Skin of body (tissue), 3 donors: ENCODE measurements at places on chromosomes 7 and 10.

- no peak for DNase-seq
Measured at GRCh38 chr7:140512317-140513000, 33.2 kb upstream of the MKRN1 start.

GRCh38 chr10:80185578-80186299 lies 19.6 kb downstream of the ANXA11 start:
- no peak for DNase-seq

DNA sequence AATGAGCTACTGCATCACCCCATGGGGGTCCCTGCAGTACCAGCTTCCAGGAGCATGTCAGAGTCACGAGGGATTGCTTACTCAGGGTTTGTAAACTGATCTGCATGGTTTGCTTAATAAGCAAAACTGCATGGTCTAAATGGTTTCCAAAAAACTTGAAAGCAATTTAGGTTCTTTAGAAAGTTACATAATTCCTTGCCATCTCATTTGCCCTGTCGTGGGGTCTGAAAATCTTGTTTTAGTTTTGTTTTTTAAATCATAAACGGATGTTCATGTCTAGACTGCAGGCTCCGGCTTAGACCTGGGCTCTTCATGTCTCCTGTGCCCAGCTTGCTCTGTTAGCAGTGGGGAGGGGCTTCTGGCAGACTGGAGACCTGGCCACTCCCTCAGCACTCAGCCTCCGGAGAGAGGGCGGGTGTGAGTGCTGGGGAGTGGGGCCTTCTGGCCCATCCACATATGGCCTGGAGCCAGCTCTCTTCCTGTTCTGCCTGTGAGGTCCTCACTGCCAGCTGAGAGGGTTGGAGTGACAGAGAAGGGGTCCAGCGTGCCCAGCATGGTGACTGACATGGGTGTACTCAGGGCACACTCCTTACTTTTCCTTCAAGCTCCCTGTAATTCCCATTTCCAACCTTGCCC lies 17.5 kb downstream of the PRF1 start:
- peak; percentile 60 for DNase-seq

- DNase-seq, result no peak
Measured at GRCh38 chr10:122248356-122249302, 22.5 kb upstream of the BTBD16 start.

GRCh38 chr10:94194256-94194655 lies 168.5 kb downstream of the NOC3L start:
- no peak for DNase-seq

DNA sequence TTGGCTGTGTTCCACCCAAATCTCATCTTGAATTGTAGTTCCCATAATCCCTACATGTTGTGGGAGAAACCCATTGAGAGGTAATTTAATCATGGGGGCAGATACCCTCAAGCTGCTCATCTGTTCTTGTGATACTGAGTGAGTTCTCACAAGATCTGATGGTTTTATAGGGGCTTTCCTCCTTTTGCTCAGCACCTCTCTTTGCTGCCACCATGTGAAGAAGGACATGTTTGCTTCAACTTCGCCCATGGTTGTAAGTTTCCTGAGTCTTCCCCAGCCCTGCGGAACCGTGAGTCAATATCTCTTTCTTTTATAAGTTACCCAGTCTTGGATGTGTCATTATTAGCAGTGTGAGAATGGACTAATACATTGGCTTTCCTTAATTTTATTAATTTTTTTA lies 527.8 kb downstream of the MDFIC start:
- DNase-seq, result no peak

- peak; percentile 43 for DNase-seq
Measured at GRCh38 chr10:44386546-44387052, 1.7 kb upstream of the CXCL12 start.

DNA sequence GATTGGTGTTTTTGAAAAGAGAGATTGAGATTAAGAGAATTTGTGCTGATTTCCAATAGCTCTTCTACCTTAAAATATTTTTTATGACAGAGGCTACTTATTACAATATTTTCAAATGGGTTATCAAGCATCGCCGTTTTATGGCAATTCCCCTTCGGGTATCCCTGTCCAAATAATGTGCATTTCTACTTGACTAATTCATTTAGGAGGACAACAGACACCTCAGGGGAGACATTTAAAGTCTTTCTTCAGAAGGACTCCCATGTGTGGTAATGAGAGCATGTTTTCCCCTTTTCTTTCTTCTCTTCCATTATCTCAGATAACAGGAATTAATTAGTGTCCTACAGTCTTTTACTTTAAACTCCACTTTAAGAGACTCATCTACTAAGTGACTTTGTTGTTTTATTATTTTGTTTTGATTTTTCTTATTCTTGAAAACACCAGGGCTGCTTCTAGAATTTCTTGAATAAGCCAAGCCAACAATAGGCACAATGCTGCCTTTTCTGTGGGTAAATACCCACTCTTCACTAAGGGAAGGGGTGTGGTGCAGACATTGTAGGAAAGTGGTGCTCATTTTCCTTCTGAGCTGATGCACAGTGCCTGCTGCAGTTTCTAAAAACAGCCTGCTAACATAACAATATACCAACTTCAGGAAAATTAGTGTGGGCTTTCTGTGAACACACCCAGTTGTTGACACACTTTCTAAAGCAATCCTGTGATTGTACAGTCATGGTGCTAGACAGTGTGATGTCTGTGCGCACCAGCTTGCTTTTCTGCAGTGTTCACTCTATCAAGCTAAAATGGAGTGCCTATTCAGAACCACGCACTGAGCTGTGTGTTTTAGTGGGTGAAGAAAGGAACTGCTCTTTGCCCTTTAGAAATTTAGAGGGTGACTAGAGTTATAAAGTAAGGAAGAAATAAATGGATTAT lies 597.7 kb downstream of the NRG3 start:
- no peak for DNase-seq

- DNase-seq, result peak; percentile 3
Measured at GRCh38 chr7:54932818-54933543, 85.8 kb upstream of the EGFR start.

- no peak for DNase-seq
Measured at GRCh38 chr10:131788386-131788785, 112.4 kb upstream of the PPP2R2D start.

DNA sequence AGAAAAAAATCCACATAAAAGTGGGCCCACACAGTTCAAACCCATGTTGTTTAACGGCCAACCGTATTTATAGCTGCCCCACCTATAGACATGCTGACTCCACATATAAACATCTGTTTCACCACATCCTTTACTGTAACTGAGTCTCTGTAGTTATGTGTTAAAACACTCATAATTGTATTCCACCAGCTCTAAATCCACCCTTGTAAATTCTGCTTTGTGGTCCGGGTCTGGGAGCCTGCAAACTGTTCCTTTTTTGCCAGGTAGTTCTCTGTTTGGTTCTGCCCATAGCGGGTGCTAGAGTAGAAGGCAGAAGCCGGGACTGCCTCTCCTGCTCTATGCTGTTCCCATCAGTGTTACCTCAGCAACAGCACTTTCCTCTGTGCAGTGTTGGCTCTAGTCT lies 20.2 kb upstream of the FHIP2A start:
- DNase-seq, result no peak

DNA sequence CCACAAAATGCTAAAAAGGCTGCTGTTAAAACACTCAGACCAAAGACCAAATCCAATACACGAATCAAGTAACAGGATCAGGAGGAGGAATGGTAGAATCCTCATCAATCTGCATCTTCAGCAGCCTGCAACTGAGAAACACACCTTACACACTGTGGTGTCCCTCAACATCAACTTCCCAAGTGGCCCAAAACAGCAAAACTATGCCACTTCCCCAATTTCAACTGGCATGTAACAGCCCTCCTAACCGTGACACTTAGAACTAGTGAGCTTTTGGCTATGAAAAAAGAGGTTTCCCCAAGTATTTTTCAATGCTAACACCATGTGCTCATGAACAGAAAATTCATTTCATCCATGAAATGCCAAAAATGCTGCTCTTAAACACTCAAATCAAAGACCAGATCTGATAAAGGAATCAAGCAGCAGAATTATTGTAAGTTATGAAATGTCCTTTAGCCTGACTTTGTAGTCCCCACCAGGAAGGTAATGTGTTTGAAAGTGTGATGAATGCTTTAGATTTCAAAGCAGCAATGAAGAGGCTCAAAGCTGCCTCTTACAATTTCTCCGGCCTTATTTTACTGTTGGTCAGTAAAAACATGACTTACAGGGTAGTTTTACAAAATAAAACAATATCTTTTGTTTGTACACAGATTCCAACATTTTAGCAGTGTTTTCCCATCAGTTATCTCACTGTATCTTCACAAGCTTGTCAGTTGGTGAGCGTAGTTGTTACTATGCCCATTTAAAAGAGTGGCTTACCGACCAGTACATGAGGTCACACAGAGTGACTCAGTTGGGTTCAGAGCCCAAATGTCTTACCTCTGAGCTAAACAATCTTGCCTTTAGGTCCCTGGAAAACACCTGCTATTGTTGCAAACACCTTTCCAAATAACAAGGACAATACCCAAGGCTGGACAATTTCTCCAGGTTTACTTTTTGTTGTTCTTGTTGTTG lies 65.7 kb upstream of the ASAH2 start:
- no peak for DNase-seq

GRCh38 chr7:102125127-102125596 lies 161.5 kb upstream of the SH2B2 start:
- DNase-seq, result no peak

DNA sequence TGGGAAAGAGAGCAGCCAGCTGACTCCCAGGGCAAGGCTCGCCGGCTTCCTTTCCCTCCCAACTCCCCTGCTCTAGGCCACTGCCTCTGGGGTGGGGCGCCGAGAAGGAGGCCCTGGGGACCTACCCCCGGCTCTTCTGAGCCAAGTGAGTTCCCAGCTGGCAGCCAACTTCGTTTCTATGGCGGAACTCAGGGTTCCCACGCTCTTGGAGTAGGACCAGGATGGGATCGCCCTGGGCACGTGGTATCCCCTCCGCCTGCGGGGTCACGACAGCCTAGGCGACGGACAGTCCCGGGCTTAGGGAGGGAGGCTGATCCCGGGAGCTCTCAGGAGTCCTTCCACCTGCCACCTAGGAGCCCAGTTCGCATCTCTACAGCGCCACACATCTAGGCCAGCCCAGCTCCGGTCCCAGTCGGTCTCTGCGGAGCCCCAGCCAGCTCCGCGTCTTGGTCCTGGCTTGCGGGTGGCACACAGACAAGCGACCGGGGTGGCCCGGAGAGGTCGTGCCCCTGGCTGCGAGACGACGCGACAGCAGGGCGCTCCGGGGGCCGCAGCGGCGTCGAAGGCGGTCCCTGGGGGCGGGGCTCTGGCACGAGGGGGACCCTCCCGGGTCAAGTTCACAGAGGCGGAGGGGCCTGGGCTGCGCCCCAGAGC lies 20.5 kb upstream of the GATA3 start:
- no peak for DNase-seq

- no peak for DNase-seq
Measured at GRCh38 chr7:156848979-156849378, 44.0 kb downstream of the LMBR1 start.

GRCh38 chr10:10361301-10361885 lies 656.3 kb upstream of the CELF2 start:
- DNase-seq, result no peak

DNA sequence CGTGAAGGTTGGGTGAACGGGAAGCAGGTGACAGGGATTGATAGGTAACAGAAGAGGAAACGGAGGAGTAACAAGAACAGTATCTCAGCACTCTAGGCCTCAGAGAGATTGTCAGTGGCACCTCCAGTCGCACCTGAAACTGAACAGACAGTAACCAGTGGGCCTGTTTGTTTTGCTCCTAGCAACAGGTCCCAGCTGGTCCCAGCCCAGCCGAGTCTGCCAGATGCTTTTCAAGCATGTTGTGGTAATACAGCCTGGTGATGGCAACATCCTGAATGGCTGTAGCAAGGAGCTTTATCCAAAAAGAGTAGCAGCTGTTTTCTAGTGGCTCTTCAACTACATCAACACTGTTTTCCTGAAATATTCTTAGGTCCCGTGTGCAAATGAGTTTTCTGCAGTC lies 4.7 kb downstream of the CACNB2 start:
- DNase-seq, result no peak

- DNase-seq, result peak; percentile 16
Measured at GRCh38 chr10:17348501-17349349, 105.7 kb downstream of the ST8SIA6 start.

DNA sequence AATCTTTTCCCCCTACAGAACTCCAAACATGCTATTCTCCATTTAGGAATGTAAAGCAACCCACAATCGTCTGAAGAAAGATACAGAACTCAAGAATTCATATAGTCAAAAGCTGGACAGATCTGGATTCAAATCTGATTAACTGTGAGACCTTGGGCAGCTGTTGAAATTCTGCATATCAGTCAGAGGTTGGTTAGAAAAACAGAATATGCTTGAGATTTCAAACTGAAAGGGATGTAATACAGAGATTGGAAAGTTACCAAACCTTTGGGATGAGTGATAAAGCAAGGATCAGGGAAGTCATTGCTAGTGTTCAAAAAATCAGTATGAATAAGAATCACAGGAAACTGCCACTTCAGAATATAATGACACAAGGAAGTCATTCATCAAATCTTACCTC lies 406.6 kb downstream of the HTR7 start:
- no peak for DNase-seq

DNA sequence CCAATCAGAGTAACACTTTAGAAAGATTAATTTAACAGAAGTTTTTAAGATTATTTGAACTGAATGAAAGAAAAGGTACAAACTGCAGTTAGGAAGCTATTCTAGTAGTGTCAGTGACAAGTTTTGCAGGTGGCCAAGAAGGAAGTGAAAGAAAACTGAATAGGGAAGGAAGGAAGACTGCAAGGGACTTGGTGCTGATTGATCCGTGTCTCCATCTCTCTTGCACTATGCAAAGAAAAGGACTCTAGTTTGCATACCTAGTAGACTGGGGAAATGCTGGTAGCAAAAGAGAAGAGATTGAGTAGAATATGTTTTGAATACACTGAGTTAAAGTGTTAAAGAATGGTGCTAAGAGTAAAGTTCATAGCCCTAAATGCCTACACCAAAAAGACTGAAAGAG lies 33.0 kb downstream of the OR6V1 start:
- DNase-seq, result no peak

DNA sequence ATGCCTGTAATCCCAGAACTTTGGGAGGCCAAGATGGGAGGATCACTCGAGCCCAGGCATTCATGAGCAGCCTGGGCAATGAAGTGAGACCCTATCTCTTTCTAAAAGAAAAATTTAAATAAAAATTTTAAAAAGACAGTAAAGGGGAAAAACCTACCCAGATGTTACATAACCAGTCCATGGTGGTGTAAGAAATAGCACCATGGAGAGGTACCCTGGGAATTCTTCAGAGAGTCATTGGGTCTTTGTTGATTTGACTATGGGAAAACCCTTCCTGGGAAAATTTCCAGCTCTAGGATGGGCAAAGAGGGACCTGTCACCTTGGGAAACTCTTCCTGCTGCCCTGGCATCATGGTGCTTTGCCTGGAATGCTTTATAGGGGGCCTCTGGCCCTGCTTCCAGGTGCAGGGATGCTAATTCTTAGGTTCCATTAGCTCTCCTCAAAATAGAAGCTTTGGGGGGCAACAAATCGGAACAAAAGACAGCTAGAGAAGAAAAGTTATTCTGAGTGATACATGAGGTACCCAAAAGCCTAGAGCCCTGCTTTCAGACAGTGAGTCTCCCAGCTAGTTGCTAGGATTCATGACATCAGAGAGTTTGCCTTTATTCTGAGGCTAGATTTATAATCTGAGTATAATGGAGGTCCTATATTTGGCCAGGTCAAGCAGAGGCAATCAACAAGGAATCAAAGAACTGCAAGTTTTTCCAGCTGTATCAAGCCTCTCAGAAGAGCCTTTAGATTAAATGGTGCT lies 10.1 kb downstream of the CCDC136 start:
- no peak for DNase-seq

GRCh38 chr10:34046506-34047034 lies 712.1 kb upstream of the NRP1 start:
- no peak for DNase-seq
